ENCODE measurements at places on chromosomes 5 and 9. TPM values are rescaled to one million over a fixed set of nuclear protein-coding genes. Genes with fewer than 3 reads are reported as not detected.

The CDKN2B gene
- total RNA-seq = 0.73 TPM

The OBP2B gene
- not detected for total RNA-seq

The SPATA31A3 gene
- total RNA-seq = not detected

The INSL6 gene
- total RNA-seq = not detected

The AIF1L gene
- total RNA-seq = 106 TPM

The ZNF169 gene
- 5.3 TPM for total RNA-seq

The CKMT2 gene
- total RNA-seq = 3.1 TPM

The DMRT3 gene
- total RNA-seq = not detected

The SPINK7 gene
- total RNA-seq = not detected

The SLCO4C1 gene
- total RNA-seq = 6.2 TPM

The C5orf52 gene
- not detected for total RNA-seq

The SLC25A2 gene
- total RNA-seq = 0.24 TPM

The FCHO2 gene
- total RNA-seq = 14.9 TPM

The GLRX gene
- 19.2 TPM for total RNA-seq

The WDR31 gene
- 0.46 TPM for total RNA-seq

The MCIDAS gene
- total RNA-seq = 0.20 TPM

The SVEP1 gene
- total RNA-seq = 0.39 TPM

The CAMK4 gene
- total RNA-seq = 5.8 TPM

The ZFP2 gene
- 2.0 TPM for total RNA-seq

The TAS2R1 gene
- not detected for total RNA-seq

The SLC25A46 gene
- 20.5 TPM for total RNA-seq

The PDZD2 gene
- total RNA-seq = 7.5 TPM

The ZNF474 gene
- not detected for total RNA-seq

The PCDHGB5 gene
- 9.7 TPM for total RNA-seq

The ANXA1 gene
- 1.7 TPM for total RNA-seq

The FAXDC2 gene
- total RNA-seq = 5.5 TPM

The SEMA4D gene
- total RNA-seq = 60.5 TPM

The XPA gene
- total RNA-seq = 2.7 TPM

The SLCO6A1 gene
- 0.42 TPM for total RNA-seq

The CCNB1 gene
- total RNA-seq = 312 TPM

The PCDHGC3 gene
- total RNA-seq = 29.4 TPM

The LCN15 gene
- total RNA-seq = 0.52 TPM

The LCN1 gene
- total RNA-seq = not detected

The ROPN1L gene
- not detected for total RNA-seq

The CARTPT gene
- not detected for total RNA-seq

The FOXD4L3 gene
- total RNA-seq = not detected

The PHYHD1 gene
- 20.0 TPM for total RNA-seq

The GABRA1 gene
- total RNA-seq = 0.48 TPM

The MARCHF3 gene
- 13.5 TPM for total RNA-seq

The DDX4 gene
- total RNA-seq = 0.32 TPM

The IFNA7 gene
- not detected for total RNA-seq

The ODF2 gene
- total RNA-seq = 29.9 TPM

The PAPPA gene
- 0.34 TPM for total RNA-seq

The MYOT gene
- total RNA-seq = not detected

Data from WTC11 (cell line).